ENCODE measurements at places on chromosomes 7 and 10.

DNA sequence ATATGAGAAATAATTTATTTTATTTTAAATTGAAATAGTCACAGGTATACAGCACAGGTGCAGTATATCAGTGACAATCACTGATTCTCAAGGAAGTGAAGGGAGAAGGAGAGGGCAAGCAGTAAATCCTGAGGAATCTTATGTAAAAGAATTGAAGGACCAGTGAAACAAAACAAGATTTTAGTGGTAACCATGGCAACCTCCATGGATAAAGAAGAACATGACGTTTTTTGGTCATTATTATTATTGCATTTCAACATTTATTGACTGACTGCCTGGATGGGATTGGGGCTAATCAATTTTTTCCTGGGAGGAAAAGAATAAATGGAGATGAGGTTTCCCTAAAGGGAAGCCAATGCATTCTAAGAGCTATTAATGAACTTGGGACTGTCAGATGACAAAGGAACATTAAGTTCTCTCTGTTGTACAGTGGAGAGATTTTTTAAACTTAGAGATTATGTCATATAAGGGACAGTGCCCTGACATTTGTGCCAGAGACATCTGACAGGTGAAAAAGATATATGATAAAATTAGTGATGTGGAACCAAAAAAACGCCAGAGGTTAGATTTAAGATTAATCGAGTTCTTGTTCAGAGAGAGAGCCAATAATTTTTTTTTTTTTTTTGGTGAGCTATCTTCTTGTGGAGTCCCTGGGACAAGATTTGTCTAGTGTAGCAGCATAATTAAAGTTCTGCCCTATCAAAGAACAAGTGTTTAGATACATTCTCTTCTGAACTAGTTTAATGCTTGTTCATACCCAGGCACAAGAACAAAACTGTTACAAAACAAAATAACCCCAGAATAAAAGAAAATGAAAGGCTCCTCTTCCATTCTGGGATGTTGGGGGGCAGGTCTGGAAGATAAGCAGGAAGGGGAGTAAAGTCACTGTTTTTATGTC lies 279.9 kb downstream of the CSTF2T start:
- no peak for DNase-seq

- DNase-seq, result no peak
Observed at GRCh38 chr10:52855546-52856325, 83.2 kb upstream of the MBL2 start.

- DNase-seq, result no peak
Observed at GRCh38 chr7:29607889-29608288, 44.3 kb downstream of the PRR15 start.

- no peak for DNase-seq
Observed at GRCh38 chr7:123763191-123763661, 14.4 kb upstream of the WASL start.

GRCh38 chr7:27611059-27611458 lies 51.6 kb downstream of the HIBADH start:
- DNase-seq, result no peak

DNA sequence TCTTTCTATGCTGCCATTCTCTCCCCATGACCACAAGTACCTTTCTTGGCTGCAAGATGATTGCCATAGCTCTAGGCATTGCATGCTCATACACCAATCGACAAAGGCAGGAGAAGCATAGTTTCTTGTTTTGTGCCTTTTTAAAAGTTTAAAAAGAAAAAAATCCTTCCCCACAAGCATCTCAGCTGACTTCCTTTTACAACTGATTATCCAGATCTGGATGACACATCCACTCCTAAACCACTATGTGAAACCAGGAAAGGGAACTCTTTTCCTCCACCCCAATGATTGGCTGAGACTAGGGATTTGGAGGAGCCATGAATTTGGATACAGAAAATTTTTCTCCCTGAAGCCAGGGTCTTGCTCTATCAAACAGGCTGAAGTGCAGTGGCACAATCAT lies 14.5 kb upstream of the LRRC4 start:
- no peak for DNase-seq

DNA sequence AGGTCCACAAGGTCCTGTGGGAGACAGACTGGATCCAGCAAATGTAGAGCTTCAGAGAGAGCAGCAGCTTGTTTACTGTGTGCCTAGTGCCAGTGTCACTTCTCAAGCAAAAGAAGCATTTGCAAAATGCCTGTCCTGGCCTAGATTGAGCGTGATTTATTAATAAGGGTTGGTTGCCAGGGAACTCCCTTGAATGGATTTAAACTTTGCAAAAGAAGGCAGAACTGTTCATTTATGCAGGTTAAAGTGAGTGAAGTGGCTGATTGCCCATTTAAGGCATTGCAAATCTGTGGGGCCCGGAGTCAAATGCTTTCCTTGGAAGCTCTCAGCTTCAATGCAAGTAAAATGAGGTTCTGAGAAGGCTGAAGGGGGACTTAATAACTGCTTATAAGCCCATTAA lies 71.3 kb downstream of the CDHR3 start:
- no peak for DNase-seq

GRCh38 chr7:466465-467191 lies 53.0 kb downstream of the PDGFA start:
- no peak for DNase-seq

DNA sequence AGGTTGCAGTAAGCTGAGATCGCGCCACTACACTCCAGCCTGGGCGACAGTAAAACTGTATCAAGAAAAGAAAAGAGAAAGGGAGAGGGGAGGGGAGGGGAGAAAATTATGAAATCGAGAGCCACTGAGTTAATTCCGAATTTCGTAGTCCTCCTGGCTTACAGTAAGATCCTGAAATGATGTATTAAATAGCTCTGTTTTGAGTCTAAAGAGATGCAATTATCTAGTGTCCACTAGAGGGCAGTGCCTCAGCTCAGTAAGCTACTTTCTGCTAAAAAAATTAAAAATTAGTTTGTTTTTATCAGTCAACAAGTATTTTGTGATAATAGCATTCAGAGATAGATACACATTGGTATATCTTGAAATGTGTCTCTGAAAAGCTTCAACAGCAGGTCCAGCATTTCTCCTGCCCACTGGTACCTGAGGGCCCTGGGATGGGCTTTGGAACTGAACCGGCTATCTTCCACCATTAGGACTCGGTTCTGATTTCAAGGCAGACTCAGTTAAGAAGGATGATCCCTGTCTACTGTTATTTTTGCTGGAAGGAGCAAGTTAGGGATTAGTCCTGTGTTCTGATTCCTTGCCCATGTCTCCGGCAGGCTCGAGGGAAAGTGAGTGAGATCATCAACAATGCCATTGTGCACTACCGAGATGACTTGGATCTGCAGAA lies 19.5 kb downstream of the TSPAN33 start:
- DNase-seq, result peak; percentile 62

DNA sequence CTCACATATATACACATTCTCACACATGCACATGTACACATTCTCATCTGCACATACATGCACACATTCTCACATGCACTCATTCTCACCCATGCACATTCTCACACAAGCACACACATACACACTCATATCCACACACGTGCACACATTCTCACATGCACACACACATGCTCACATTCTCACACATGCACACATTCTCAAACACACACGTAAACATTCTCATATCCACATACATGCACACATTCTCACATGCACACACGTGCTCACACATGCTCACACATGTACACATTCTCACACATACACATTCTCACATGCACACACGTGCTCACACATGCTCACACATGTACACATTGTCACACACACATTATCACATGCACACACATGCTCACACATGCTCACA lies 260.6 kb downstream of the PTPRN2 start:
- no peak for DNase-seq

DNA sequence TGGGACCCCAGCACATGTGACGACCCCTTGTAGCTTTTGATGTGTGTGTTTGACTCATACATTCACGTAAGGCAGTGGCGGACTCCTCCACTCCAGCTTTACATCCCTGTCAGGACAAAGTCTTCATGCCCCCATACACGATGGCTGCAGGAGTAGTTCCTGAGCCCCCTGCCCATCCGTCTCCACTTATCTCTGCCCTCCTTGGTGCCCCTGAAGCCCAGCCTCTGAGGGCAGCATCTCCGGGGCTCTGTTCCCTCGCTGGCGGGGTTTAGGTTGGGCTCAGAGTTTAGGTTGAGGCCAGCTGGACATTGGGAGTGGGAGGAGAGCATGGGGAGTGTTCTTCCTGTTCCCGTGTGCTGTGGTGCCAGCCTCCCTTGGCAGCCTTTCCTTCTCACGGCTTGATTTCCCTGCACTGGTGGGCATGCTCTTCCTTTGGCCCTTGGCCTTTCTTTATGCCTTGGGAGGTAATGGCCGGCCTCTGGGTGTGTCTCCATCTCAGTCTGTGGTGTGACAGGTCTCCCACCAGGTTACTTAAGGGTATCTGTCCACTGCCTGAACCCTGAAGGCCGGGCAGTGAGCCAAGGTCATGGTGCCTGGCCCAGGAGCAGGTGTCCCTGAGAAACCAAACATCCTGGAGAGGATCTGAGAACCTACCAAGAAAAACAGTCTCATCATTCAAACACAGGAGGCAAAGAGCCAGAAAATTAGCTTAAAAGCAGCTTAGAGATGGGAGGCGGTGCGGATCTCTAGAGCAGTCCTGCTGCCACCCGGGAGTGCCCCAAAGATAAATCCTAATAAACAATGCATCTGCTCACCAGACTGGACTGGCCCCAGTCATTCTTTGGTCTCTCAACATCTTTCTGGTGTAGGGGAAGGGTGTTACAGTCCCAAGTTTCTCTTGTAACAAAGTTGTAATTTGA lies 85.5 kb downstream of the GLRX3 start:
- DNase-seq, result no peak

GRCh38 chr7:10083766-10084165 lies 889.9 kb upstream of the PHF14 start:
- DNase-seq, result no peak

DNA sequence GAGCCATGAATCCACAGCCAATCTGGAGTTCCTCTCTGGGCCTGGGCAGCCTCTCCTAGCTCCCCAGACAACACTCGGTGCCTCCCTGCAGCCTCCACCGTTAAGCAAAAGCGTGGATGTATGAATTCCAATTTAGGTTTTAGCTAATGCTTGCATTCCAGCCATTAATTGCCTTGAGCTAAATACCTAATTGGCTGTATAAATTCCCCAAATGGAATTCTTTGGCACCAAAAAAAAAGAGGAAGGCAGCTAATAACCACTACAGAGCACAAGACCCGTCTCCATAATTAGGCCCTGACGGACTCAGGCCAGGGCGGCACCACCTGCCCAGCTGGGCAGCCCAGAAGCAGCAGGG lies 140.5 kb downstream of the PTPRN2 start:
- DNase-seq, result no peak

DNA sequence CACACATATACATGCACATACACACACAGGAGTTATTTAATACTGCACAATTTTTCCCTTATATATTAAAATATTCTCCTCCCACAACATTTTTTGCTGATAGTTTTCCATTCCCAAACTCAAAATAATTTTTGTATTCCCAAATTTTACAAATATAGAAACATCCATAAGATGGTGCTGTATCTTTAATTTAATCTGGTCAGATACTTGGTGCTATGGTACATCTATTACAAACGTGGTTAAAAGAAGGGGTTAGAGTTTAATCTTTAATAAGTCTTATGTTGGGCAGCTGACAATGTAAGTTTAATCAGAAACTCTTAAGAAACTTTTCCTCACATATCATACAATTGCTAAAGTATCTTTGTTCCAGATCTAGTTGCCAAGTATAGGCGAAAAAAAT lies 10.2 kb upstream of the CADPS2 start:
- DNase-seq, result no peak

DNA sequence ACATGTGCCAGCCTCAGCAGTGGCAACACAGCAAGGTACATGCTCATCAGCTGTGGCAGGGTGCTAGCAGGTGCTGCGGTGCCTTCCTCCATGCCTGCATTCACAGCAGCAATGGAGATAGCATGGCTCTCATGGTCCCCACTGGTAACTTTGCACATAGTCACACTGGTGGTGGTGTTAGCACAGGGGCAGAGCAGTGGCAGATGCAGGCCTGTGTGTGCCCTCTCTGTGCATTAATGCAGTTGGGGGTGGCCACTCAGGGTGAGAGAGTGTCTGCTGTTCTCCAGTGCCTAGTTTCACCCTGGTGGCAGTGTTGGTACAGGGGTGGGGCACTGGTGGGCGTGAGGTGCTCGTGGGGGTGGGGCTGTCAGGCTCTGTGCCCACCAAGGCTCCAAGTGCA lies 17.7 kb upstream of the PPP1R3A start:
- no peak for DNase-seq

GRCh38 chr10:124063750-124064603 lies 29.4 kb downstream of the CHST15 start:
- peak; percentile 73 for DNase-seq

- no peak for DNase-seq
Observed at GRCh38 chr10:12841826-12842225, 159.7 kb downstream of the CCDC3 start.

DNA sequence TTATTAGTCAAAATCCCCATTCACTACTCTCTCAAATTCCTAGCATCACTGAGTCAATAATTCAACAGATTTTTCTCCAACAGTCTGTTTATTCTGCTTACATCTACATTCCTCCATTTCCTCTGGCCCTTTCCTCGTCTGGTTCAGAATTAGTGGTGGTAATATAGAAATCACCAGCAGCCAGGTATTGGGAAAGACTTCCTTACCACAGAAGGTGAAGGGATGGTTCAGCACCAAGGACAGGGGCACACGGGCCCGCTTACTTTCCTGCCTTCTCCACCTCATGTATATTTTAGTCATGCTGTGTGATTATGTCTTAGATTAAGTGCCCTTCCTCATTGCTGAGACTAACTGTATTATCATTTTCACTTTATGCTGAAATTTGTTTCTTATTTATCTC lies 70.4 kb upstream of the APBB1IP start:
- DNase-seq, result peak; percentile 20

DNA sequence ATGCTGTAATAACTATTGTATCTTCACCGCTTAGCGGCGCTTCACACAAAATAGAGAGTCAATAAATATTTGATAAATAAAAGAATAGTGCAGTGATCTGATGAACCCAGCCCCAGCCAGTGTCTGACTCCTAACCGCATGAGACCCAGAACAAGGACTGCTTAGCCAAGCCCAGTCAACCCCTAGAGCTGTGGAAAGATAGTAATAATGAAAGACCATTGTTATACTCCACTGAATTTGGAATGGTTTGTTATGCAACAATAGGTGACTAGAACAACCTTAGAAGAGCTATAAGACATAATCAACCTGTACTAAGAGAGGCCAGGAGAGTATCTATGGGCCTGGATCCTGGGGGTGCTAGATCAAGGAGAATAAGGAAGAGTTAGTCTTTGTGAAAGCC lies 230.5 kb upstream of the INHBA start:
- DNase-seq, result no peak

- DNase-seq, result no peak
Observed at GRCh38 chr7:48041653-48041970, 6.3 kb downstream of the C7orf57 start.

DNA sequence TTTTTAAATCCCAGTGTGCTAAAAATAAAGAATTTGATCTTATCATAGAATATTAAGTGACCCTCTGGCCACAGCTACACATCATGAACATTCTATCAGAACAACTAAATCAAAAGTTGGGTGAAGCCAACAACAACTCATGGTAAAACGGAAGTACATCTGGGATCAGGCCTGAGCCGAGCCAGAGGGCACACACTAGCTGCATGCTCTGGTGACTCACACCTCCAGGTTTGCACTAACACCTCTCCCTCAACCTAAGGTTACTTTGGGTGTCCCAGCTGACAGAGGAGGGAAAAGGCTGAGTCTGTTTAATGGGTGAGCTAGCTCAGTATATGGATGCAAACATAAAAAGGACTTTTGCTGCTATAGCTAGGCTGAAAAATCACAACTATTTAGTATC lies 281.6 kb downstream of the HGF start:
- peak; percentile 13 for DNase-seq

- no peak for DNase-seq
Observed at GRCh38 chr10:107807836-107808235, 643.3 kb upstream of the SORCS1 start.
